AG09319 (cell line): ENCODE measurements at places on chromosomes 1 and 21.
A peak's percentile ranks its signal among the peaks of the same experiment; 100 is the strongest.

GRCh38 chr1:179251675-179252074, 22.2 kb upstream of the ABL2 start:
- peak; percentile 16 for DNase-seq

GRCh38 chr1:114517348-114517747, 6.3 kb upstream of the TRIM33 start:
- no peak for DNase-seq

DNA sequence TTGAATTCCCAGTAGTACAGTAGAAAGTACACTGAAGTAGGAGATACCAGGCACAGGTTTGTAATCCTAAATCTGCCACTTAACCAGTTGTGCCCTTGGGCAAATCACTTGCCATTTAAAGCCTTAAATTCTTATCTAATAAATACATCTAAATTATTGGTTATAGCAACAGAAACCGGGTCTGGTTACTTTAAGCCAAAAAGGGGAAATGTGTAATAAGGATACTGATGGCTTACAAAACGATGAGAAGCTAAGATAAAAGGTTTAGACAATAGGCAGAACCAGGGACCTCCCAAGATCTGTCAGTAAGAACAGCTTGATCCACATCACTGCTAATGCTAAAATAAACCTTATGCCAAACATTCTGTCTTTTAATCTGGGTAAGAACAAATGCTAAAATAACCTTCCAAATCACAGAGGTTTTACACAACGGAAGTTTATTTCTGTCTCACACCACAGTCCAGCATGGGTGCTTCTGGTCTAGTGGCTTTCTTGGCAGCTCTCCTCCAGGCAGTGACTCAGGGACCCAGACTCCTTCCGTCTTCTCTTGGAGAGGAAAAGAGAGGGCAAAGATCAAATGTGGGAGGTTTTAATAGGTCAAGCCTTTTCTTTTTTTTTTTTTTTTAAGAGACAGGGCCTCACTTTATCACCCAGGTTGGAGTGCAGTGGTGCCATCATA, 16.5 kb upstream of the ZMYM1 start:
- DNase-seq: no peak

GRCh38 chr1:169110236-169110635, 3.7 kb downstream of the ATP1B1 start:
- no peak for DNase-seq

DNA sequence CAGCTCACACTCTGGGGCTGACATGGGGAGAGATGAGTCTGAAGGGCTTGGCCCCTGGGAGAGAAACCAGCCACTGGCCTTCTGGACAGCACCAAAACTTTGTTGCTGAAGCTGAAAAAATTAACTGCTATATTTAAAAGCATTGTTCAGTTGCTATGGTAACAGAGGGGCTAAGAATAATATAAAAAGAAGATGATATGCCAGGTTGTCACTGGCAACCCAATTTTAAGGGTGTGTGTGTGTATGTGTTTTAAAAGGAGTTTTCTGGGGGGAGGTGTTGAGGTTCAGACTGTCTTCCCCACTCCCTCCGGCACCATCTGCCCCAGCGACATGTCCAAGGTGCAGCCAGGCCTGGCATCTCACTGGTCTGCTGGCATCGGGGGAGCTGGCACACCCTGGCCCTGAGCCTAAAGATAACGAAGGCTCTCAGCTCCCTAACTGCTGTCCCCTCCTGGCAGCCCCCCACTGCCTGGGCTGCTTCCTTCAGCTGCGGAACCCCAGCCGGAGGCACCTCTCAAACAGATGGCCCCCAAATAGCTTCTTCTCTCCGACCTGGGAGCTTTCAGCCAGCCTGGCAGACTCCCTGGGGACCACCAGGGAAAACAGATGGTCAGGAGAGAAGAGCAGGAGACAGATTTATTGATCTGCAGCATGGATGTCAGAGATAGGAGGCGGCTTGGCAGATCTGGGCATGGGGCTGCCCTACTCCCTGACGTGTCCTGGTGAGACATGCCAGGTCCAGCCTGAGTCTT, 203.9 kb downstream of the HIVEP3 start:
- DNase-seq: no peak

DNA sequence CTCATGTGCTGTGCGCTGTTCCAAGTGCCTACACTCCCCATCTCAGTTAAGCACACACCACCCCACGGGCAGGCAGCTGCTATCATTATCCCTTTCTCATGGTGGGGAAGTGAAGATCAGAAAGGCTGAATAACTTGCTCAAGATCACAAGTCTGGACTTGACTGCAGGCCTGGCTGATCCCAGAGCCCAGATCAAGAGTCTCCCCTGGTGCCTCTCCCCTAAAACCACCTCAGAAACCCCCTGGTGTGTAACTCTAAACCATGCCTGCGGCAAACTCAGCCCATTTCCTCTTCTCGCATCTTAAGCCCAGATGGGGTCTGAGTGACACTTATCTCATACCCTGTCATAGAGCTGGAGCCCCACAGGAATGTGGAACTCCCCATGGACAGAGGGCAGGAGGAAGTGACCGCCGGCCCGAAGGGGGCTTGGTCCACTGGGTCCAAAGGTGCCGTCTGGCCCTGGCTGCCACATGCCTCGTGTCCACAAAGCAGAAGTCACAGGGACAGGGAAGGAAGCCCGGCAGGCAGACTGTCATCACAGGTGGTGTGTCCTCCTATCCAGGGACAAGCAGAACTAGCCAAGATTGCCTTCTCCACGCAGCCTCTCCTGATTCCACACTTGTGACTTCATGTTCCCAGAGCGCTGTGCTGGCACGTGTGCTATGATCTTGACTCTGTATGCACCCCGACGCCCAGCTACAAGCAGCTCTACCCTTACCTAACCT, 92.1 kb downstream of the SYF2 start:
- DNase-seq: no peak

DNA sequence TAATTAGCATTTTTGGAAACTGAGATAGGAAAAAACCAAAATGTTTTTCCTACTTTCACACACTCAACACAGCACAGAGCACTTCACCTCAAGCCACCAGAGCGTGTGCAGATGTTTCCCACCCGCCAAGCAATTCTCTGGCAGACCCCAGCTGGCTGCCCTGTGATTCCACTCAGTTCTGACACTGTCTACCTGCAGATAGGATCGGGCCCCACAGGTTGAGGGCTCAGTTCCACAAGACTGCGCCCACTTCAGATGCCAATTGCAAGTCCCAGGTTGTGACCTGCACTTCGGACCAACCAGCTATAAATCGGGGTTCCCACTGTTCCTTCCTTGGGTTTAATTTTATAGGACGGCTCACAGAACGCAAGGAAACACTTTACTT, 9.9 kb downstream of the KIAA1614 start:
- no peak for DNase-seq

GRCh38 chr1:22957066-22957465, 15.6 kb downstream of the LACTBL1 start:
- DNase-seq: no peak

DNA sequence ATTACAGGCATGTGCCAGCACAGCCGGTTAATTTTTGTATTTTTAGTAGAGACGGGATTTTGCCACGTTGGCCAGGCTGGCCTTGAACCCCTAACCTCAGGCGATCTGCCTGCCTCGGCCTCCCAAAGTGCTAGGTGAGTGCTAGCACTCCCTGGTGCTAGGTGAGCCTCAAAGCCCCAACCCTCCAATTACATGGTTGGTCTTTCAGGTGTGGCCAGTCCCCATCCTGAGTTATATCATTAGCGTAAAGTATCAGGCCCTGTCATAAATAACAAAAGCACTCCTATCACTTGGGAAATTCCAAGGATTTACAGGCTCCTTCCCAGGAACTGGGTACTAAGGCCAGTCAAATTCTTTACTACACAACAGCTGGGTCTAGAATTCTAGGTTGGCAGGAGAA, 138.0 kb downstream of the PIK3R3 start:
- DNase-seq: no peak

GRCh38 chr1:3132660-3133059, 63.7 kb downstream of the PRDM16 start:
- DNase-seq: no peak

GRCh38 chr21:42499444-42500112, 3.6 kb upstream of the RSPH1 start:
- DNase-seq: no peak

DNA sequence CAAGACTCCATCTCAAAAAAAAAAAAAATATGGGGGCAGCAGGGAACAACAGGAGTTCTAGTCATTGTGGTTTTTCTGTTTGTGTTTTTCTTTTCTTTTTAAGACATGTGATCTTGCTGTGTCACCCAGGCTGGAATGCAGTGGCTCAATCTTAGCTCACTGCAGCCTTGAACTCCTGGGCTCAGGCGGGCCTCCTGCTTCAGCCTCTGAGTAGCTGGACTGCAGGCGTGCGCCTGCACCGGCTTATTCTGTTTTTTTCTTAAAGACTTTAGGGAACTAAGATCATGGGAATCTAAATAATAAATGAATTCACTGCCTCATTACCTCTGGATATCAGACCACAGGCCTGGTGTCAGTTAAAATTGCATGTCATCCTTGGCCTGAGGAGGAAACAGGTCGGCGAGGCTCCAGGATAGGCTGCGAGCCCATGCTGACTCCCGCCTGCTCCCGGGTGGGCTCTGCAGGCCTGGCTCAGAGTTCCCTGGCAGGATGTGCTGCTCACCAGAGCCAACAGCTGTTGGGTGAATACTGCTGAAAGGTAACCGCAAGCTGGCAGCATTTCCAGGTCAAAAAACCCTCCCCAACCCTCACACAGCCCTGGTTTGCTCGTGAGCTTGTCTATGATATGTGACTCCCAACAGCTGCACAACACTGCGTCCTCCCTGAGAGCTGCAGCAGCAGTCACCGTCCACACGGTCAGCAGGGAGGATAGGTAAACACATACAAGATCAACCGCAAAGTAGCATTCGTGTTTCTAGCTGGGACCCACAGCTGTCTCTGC, 58.1 kb downstream of the SCCPDH start:
- no peak for DNase-seq

DNA sequence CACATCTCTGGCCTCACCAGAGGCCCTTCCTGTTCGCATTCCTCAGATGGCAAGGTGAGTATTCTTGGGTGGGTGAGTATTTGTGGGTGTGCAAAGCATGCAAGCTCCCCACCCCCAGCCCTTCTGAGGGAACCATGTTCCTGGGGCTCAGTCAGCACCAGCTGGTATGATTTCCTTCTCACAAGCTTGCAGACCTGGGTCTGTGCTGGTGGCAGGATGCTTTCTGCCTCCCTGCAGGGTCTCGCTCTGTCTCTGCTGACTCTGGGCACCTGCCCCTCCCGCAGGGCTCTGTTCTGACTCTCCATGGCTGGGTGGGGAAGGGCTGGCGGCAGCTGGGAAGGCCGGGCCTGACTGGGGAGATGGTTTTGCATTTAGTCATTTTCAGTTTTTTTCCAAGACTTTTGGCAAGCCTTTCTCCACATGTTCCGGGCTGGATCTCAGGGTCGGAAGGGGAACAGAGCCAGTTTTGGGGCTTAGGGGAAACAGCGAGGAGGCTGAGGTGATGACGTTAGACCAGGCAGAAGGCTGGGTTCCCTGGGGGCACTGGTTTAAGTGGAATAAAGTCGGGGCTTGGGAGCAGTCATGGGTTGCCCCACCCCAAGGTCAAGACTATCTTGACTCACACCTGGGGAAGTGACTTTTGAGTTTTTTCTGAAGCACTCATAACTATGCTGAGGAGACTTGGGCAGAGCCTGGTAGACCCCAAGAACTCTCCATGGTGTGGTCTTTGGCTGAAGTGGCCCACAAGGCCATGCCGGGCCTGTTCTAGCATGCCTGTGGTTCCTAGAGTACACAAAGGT, 6.2 kb downstream of the RASSF5 start:
- peak; percentile 67 for DNase-seq

GRCh38 chr21:14308234-14308633, 74.7 kb downstream of the HSPA13 start:
- DNase-seq: no peak

DNA sequence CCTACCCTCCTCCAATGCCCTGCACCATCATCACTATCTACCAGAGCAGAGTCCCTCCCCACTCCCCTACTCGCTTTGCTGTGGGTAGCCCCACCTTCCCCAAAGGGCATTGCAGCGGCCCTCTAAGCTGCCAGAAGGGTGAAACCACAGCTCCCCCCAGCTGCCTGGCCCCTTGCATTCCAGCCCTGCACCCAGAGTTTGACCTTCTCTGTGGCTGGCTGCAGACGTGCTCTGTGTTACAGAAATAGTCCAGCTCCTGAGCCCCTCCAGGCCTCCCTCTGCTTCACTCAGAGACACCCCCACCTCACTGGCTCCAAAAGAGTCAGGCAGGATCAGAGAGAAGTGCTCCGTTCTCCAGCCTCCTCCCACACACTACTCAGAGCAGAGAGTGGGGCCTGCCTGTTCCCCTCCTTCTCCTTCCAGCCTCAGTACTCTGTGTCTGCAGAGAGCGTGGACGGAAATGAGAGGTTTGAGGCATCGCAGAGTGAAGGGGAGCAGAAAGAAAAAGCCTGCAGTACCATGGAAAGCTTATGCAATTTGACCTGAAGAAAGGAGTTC, 63.2 kb downstream of the PLEKHA6 start:
- peak; percentile 58 for DNase-seq

DNA sequence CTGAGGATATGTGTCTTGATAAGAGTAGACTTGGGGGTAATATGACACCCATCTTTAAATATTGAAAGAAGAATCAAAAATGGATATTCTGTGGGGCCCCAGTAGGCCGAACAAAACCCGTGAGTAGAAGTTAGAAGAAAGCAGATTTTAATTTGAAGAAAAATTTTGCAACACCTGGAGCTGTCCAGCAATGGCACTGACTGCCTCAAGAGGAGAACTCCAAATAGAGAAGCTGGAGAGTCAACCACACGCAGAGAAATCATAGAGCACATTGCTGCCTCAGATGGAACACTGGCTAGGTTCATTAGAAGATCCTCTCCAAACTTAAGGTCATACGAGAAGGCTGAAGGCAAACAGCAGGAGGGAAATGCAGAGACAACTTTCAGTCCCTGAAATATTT, 6.8 kb downstream of the NHLH1 start:
- DNase-seq: no peak

DNA sequence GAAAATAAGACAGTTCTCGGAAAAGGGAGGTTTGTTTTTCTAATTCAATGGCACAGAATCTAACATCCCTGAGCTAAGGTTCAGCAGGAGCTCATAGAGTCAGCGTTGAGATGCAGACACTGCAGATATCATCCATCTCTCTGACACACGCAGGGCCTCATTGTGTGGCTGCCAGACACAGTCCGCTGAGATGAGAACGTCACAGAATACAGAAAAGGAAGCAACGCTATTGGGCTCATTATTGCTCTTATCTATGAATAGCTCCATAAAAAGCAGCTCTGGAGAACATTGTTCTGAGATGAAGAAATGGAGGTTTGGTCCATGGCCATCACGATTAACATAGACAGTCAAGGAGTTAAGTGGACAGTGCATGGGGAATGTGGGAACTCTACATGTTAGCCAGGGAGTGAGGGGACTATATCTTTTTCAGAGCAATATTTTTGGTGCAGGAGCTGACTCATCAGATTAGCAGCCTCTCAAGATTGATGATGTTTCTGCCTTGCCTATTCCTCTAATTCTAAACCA, 771.6 kb upstream of the CXADR start:
- DNase-seq: no peak
